ENCODE measurements at places on chromosomes 13 and 19.

- DNase-seq: no peak
Measured at GRCh38 chr13:75217949-75218348, 264.0 kb downstream of the TBC1D4 start.

DNA sequence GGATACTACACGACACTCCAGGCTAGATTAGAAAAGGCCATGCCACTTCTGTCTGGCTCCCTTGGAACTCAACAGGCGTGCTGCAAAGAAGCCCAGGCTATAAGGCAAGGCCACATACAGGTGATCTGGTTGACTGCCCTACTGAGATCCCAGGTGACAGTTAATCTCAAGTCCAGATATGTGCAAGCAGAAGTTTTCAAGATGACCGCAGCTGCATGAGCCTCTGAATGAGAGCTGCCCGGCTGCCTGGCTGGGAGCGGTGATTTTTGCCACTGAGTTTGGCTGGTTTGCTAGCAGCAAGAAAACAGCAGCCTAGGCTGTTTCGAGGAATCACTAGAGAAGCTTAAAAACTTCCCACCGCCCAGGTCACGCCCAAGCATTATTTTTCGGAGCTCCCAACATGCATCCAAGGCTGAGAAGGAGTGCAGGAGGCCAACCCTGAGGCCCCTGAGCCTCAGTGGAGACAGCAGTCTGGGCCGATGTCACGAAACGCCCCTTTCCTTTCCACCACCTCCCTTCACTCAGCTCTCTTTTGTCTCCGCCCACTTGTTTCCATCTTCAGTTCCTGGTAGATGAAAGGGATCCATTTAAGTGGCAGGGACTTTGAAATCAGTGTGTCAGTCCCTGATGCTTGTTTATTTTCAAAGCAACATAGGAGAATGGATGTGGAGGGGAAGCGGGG is 14.0 kb upstream of the URI1 start:
- no peak for DNase-seq

- no peak for DNase-seq
Measured at GRCh38 chr19:6774821-6775707, 2.6 kb downstream of the VAV1 start.

- DNase-seq: no peak
Measured at GRCh38 chr19:57302020-57302465, 18.2 kb upstream of the ZNF543 start.

DNA sequence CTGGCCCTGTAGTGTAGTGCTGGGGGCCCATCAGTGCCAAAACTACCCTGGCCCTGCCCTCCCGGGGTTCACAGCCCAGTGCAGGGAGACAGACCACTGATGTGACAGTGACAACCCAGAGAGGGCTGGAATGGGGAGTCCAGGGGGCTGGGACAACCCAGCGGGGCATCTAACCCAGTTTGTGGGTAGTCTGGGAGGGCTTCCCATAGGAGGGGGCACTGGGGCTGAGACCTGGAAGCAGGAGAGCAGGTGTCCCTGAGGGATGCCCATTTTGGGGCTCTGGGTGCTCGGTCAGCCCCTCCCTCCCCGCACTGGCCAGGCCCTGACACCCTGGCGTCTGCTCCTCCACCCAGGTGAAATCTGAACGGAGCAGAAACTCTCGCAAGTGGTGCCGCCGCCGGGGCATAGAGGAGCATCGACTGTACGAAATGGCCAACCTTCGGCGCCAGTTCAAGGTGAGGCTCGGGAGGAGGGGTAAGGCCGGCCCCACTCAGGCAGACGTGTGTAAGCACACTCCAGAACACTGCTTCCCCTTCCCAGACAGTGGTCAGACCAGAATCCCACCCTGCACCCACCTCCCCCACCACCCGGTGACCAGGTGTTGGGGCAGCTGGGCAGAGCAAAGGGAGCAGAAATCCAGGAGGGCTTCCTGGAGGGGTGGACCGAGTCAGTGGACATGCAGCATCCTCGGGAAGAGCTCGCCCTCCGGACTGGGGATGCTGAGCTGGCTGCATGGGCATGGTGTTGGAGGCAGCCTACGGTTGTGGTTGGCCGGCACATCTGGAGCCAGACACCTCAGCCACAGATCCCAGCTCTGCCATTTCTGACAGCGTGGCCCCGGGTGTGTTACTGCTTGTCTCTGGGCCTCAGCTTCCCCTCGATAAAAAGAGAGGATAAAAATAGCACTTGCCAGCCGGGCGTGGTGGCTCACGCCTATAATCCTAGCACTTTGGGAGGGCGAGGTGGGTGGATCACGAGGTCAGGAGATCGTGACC is 24.4 kb downstream of the DHX34 start:
- no peak for DNase-seq

- DNase-seq: no peak
Measured at GRCh38 chr13:53351021-53351420, 322.4 kb downstream of the OLFM4 start.

DNA sequence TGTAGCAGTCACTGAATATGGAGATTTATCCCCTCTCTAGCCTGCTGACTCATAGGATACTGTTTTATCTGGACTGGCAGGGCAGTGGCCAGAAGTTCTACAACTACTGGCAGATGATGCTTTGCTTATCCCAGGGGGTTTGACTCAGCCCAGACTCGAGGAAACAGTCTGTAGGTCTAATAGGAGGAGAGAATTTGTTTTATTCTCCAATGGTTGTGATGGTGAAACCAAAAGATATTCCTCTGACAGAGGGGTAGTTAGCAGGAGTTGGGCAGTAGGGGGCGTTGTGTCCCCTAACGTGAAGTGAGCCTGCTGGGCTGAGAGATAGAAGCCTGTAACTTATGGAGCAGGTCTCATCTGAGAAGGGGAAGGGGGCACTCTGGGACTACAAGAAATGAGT is 74.9 kb downstream of the WTIP start:
- peak; percentile 32 for DNase-seq

All from activated naive CD8-positive, alpha-beta T cell treated with anti-CD3 and anti-CD28 coated beads, Interleukin-2, amount 50 U/mL, for 24 hours (primary cell).